CD4-positive, alpha-beta T cell treated with Interleukin-15 for 1 hour (primary cell): ENCODE measurements at places on chromosomes 3 and 15.

DNA sequence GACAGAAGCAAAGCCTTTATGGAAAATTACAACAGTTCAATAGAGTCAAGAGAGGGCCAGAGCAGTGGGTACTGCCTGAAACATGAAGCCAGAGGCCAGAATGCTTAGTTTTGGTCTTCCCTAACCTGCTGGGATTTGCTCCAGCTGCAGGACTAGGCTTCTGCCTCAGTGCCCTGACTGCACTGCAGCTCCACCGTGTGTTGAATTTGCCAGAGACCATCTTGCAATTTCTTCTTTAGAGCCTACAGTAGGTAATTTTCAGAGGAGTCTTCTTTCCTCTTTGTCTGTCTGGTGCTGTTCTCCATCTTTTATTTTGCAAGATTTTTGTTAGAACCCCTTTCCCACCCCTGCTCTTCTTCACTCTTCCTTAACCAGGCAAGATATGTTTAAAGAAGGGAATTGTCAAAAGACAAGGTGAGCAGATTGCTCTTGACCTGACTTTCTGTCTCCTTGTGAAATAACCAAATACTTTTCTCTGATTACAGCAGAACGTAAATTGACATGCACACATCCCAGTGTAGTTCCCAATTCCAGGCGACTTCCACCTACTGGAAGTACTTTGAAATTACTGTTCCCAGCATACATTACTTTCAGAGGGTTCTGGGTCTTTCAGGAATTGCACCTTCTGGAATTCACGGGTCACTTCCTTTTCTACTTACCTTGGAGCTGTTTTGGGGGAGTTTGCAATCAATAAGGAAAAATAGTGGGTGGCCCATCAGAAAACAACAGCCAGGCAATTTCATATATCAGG lies 161.2 kb downstream of the MINAR1 start:
- no peak for DNase-seq

- no peak for DNase-seq
Observed at GRCh38 chr15:43293432-43293831, 26.7 kb upstream of the TGM5 start.

DNA sequence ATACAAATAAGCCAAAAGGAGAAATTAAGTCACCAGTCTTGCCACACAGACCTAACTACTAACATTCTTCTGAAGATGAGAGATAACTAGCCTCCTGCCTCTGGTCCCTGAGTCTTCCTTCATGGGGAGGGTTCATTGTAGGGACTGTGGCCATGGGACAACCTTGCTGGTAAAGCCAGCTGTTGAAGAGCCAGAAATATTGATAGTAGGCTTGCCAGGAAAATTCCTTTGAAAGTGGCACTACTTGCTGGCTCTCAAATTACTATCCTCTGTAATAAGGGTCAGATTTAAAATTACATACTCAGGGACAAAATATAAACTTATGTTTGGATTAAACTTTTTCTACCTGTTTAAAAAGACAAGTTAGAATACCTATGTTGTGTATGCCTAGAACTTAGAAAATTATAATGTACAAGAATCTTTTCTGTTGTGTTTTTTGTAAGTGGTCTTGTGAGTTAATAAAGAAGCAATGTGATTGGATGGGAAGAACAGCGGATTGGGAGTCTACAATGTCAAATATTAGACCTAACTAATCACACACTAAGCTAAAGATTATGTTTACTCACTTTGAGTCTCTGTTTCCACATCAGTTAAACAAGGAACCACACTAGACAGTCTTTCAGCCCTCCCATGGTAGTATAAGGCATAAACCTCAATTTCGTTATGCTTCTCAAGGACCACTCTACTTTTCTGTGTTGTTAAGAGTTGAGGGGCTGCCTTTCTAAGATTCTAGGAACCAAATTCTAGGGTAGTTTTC lies 60.0 kb upstream of the TRIM71 start:
- DNase-seq, result no peak

GRCh38 chr3:194269610-194270145 lies 81.5 kb downstream of the CPN2 start:
- peak; percentile 30 for DNase-seq

GRCh38 chr3:172520301-172520831 lies 2.9 kb downstream of the TNFSF10 start:
- DNase-seq, result no peak

GRCh38 chr15:45583731-45584639 lies 3.2 kb upstream of the BLOC1S6 start:
- DNase-seq, result peak; percentile 59

DNA sequence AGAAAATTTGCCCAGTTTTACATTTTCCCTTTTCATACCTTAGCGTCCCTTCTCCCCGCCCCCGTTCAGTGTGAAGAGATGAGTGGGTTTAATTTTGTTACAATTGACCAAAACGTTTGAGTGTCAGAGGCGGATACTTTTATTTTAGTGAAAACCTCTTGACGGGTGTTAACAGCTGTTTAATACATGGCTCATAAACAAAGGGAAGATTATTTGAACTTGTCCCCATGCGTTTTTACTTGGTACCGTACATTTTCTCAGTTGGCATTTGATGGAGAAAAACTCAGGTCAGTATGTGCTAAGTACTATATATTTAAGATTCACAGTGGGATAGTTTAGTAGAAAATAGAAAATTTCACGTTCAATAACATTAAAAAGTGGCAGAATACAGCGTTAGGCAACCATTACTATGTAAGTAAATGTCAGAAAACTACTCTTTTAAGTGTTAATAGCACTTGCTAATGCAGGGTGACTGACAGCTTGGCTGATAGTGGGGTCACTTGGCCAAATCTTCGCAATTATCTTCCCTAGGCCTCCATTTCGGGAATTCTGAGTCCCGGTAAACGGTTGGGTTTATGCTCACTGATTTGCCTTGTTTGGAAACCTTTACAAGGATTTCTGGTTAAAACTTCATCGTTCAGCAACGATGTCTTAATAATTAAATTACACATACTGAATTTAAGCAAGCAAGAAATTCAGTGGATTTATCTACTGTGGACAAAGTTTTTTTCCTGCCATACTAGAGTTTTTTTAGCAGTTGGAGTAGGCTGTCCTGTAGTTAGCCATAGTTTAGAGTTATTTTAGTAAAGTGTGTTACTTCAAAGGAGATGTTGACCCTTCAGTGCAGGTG lies 4.8 kb downstream of the CHD2 start:
- no peak for DNase-seq

DNA sequence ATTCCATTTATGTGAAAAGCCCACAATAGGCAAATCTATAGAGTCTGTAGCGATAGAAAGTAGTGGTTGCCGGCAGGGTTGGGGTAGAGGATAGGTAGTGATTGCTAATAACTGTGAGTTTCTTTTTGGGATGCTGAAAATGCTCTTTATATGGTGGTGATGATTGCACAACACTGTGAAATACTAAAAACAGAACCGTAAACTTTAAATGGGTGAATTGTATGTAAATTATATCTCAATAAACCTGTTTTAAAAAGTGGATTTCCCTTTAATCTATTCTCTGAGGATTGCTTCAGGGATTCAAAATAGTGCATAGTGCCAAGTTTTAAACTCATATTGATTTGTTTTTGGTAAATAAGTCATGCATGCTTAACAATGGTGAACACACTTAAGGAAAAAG lies 140.2 kb downstream of the LPP start:
- DNase-seq, result no peak

GRCh38 chr3:46078712-46079400 lies 51.6 kb upstream of the XCR1 start:
- DNase-seq, result peak; percentile 86

DNA sequence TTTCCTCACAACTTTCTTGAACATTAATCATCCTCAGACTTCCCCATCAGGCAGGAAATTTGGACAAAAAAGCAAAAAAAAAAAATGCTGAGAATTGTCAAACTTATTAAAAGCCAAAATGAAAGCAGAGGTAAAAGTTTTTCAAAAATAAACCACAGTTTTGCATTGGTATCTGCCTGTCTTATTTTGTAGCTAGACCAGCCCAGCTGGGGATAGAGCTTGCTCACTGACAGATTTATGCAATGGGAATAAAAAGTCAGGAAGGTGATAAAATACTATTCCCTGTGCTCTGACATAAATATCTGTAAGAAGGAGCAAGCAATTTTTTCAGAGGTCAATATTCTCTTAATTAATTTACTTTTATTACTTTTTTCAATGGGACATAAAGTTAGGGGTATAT lies 1006.7 kb upstream of the ALCAM start:
- no peak for DNase-seq

GRCh38 chr3:193853511-193854219 lies 260.7 kb downstream of the OPA1 start:
- no peak for DNase-seq

GRCh38 chr3:160667452-160667851 lies 9.5 kb upstream of the ARL14 start:
- DNase-seq, result no peak

- no peak for DNase-seq
Observed at GRCh38 chr3:43418601-43419272, 132.4 kb downstream of the SNRK start.

DNA sequence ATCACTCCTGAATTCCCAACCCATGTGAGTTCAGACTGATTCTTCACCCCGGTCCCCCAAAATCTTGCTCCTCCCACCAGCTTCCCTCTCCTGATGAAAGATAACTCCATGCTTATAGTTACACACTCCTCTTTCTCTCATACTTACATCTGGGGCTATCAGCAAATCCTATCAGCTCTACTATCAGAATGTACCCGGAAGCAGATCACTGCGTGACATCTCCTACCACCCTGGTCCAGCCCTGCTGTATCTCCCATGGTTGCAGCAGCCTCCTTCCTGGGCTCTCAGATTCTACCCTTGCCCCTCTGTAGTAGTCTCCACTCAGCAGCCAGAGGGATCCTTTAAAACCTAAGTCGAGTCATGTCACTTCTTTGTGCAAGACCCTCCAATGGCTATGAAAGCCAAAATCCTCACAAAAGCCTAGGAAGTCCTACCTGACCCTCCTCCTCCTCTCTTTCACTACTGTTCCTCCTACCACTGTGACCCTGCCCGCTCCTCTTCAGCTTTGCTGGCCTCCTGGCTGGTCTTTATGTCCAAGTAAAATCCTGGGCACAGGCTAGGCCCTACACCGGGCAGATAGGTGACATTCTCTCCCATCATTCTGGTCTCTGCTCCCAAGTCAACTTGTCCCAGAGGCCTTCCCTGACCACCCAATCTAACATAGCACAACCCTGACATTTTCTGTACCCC lies 16.2 kb downstream of the XIRP1 start:
- no peak for DNase-seq

- DNase-seq, result no peak
Observed at GRCh38 chr3:170247875-170248274, 25.7 kb downstream of the PRKCI start.

- DNase-seq, result no peak
Observed at GRCh38 chr15:71366522-71366921, 251.3 kb downstream of the THSD4 start.

- DNase-seq, result no peak
Observed at GRCh38 chr15:60372227-60372626, 25.6 kb downstream of the ANXA2 start.

DNA sequence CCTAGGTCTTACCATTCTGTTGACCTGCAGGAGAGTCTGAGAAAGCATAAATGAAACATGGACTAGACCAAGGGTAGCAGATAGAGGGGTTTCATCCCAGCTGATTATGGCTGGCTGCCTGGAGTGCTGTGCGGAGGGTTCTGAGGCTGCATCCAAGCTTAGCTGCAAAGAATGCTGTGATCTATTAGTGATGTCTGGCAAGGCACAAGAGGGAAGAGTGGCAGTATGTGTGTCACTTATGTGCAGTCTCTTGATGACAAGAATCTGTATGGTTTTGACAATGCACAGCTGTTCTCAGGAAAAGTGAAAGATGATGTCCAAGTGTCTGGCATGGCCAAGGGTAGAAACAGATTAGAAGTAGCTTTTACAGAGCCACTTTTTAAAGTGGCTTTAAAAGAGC lies 54.3 kb downstream of the SLC6A11 start:
- DNase-seq, result no peak

DNA sequence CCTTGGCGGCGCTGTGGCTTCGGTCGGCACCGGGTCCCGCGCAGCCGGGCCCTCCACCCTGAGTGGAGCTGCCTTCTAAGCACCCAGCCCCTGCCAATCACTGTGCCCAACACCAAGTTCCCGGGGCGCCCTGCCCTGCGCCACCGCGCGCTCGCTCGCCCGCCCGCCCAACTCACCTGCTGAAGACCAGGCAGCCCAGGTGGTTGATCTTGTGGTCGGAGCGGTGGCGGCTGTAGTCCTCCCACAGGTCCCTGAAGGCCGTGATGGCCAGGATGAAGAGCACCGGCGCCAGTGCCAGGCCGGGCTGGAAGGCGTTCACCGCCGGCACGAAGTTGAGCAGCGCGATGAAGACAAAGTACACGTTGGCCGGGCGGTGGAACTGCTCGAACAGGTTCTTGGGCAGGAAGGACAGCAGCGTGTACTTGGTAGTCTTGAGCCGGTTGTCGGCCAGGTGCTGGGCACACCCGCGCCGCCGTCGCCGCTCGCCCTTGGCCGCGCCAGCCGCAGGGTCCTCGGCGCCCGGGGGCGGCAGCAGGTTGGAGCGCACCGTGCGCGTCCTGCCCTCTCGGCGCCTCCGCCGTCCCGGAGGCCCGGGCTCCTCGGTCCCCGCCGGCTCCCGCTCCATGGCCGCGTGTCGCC lies 536 bp downstream of the ATP10A start:
- peak; percentile 45 for DNase-seq

DNA sequence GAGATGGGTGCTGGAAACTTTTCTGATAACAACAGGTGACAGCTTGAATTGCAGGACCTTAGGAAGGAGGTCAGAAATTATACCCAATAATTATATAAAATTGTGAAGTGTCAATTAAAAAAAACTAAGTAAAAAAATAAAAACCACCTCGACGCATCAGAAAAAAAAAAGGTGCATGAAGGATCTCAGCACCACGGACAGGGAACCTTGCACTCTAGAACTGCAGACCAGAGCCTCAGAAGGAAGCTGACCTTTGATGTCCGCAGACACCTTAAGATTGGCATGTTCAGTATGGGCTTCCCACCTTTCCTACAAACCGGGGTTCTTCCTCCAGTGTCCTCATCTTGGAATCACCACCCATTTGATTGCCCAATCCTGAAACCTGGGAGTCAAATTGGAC lies 60.9 kb downstream of the SCN10A start:
- no peak for DNase-seq

DNA sequence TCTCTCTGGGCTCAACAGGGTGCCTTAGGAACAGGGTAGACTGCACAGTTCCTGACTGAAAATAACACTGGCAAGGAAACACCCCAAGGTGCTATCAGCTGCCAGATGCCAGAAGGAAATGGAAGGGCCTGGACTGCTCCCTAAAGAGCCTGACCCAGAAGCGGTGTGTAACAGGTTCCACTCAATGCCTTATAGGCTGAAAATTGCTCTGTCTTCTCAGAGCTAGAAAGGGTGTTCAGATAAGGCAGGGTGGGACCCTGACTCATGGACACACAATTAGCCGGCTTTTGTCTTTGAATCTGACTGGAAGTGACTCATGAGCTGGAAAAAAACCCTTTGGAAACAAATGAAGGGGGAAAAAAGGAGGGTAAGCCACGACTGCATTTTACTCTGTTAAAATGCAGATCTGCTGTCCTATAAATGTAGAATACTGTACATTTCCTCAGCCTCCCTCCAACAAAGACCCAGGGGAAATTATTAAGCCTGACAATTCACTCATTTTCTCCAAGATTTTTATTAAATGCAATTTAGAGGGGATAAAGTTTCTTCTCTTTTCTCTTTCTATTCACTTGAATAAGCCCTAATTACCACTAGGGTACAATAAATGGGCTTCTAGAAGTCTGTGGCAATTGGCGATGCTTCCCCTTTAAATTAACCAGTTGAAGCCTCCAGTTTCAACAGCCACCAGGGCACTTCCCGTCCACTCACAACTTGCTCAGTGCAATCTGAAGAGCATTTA lies 160.2 kb upstream of the TBL1XR1 start:
- DNase-seq, result peak; percentile 35

- DNase-seq, result no peak
Observed at GRCh38 chr15:80182611-80183261, 29.9 kb downstream of the FAH start.
